ENCODE measurements at places on chromosomes 2 and 18.

- no peak for DNase-seq
Observed at GRCh38 chr2:70668911-70669310, 99.1 kb downstream of the ADD2 start.

DNA sequence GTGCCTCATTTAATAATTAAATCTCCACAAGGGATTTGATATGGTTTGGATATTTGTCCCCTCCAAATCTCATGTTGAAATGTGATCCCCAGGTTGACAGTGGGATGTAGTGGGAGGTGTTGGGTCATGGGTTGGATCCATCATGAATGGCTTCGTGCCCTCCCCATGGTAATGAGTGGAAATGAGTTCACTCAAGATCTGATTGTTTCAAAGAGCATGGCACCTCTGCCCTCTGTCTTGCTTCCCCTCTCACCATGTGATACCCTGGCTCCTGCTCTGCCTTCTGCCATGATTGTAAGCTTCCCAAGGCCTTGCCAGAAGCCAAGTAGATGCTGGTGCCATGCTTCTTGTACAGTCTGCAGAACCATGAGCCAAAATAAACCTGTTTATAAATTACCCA is 15.0 kb upstream of the RAB27B start:
- no peak for DNase-seq

- DNase-seq = no peak
Observed at GRCh38 chr18:59085797-59086196, 53.9 kb upstream of the SEC11C start.

DNA sequence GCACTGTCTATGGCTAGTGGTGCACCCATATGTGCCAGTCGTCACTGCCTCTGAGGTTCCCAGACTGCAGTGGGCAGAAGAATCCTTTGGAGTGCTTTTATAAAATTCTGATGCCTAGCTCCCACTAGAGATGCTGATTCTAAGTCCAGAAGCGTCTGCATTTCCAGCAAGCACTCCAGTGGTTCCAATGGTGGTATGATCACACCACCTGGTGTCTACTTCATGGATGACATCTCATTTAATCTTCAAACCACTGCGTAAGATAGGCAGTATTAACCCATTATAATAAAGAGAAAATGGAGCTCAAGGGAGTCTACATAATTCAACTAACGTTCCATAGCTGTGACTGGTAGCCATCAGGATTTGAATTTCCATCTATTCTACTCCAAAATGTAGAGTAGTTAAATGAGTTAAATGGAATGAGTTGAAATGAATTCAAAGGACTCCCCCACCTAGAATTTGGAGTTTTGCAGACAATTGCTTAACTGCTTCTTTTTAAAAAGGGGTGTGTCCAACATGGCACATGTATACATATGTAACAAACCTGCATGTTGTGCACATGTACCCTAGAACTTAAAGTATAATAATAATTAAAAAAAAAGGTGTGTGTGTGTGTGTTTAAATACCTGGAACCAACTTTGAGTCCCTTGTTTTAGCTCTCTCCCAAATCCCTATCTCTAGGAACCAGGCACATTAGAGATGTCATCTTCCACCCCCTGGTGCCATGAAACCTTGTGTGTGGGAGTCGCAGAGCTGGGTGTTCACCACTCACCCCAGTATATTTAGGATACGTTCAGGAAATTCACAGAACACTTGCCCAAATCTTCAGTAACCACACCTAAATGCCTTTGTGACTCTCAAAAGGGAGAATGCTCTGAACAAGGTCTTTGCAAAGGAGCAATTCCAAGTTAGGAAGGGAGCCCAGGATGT is 14.1 kb downstream of the LAMA3 start:
- DNase-seq = no peak

All from foreskin keratinocyte (primary cell).